COLO829 (cell line): ENCODE measurements at places on chromosomes 4 and X.

DNA sequence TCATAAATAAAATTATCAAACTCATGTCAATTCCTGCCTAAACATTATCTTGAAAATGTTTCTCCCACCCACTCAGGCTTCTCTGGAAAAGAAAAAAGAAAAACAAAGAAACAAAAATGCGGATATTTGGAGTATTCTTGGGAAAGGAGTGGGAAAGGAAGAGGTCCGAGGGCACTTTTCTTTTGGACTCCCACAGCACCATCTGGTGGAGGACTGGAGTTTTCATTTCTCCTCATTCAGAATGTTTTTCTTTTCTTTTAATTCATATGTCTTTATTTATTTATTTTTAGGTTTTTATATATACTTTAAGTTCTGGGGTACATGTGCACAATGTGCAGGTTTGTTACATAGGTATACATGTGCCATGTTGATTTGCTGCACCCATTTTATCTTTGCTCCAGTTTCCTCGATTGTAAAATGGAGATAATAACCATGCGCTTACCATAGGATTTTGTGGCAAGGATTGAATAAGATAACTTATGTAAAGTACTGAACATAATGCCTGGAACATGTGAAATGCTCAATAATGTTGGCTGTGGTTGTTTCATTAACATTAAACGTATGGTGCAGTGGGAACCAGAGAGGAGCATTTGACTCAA is 8.0 kb upstream of the KCNE5 start:
- peak; percentile 37 for DNase-seq

- DNase-seq: no peak
These were observed 124.2 kb upstream of the MSX1 start for GRCh38 chr4:4735136-4735750.

GRCh38 chr4:18067031-18067430 is 45.5 kb upstream of the LCORL start:
- no peak for DNase-seq

GRCh38 chr4:4694296-4694772 is 152.5 kb upstream of the STX18 start:
- no peak for DNase-seq

DNA sequence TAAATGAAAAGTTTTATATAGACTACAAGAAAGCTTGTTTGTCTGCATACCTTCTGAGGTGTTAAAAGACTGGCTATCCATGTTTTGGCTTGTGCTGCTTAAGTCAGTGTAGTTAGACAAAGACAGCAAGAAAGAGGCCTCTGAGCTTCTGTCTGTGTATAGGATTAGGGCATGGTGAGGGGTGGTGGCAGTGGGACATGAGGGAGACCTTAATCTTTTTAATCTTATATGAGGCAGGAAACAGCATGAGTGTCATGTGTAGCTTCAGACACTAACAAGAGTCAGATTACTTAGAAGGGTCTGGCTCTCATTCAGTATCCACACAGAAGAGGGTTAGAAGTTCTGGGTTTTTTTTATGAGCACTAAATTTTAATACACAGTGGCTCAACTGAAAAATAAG is 213.3 kb downstream of the GABRG1 start:
- no peak for DNase-seq

- DNase-seq: no peak
These were observed 19.9 kb downstream of the RPS6KA6 start for GRCh38 chrX:84168095-84168494.

GRCh38 chr4:148495463-148495862 is 53.2 kb upstream of the NR3C2 start:
- DNase-seq: no peak

GRCh38 chr4:182955411-182955810 is 38.2 kb upstream of the DCTD start:
- no peak for DNase-seq

- DNase-seq: no peak
These were observed 1628.9 kb downstream of the PCDH7 start for GRCh38 chr4:32349026-32349425.

GRCh38 chrX:104172121-104172520 is 5.9 kb downstream of the FAM199X start:
- DNase-seq: no peak

- DNase-seq: no peak
These were observed 87.1 kb downstream of the BEND2 start for GRCh38 chrX:18133605-18134004.

- no peak for DNase-seq
These were observed 325.3 kb upstream of the RASGEF1B start for GRCh38 chr4:81796790-81797528.

DNA sequence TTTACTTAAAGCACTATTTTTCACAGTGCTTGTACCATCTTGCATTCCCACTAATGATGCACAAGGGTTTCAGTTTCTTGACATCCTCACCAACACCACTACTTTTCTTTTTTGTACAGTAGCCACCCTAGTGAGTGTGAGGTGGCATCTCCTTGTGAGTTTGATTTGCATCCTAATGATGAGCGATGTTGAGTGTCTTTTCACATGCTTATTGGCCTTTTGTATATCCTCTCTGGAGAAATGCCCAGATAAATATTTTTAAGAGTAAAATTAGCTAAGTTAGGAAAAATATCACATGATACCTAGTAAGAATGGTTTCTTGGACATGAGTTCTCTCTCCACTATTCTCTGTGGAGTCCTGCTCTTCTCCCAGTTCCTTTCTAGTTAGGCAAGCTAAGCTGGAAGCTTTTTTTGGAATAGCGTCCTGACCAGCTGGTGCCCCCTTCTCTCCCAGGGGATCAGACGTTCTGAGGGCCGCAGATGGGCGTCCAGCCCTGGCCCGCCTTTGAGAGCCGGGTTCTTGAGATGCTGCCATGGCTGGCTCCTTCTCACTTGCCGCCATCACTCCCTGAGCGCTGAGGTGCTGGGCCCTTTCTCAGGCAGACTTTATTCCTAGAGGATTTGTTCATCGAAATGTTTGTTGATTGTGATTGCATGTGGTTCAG is 132.1 kb downstream of the ARHGAP10 start:
- no peak for DNase-seq

- no peak for DNase-seq
These were observed 63.1 kb downstream of the TSC22D3 start for GRCh38 chrX:107712231-107713202.

DNA sequence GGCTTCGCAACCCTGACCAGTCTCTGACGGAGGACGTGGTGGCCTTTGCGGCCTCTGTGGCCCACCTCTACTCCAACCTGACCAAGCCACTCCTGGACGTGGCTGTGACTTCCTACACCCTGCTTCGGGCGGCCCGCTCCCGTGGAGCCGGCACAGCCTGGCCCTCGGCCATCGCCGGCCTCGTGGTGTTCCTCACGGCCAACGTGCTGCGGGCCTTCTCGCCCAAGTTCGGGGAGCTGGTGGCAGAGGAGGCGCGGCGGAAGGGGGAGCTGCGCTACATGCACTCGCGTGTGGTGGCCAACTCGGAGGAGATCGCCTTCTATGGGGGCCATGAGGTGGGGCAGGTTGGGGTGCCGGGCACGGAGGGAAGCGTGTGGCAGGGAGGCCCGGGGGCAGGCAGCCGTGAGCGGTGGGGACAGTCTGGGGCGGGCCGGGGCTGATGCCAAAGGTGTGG is 1.2 kb downstream of the ABCD1 start:
- no peak for DNase-seq

GRCh38 chrX:140343226-140343868 is 161.5 kb downstream of the SOX3 start:
- no peak for DNase-seq

GRCh38 chr4:79088946-79089691 is 149.9 kb upstream of the PAQR3 start:
- DNase-seq: no peak

DNA sequence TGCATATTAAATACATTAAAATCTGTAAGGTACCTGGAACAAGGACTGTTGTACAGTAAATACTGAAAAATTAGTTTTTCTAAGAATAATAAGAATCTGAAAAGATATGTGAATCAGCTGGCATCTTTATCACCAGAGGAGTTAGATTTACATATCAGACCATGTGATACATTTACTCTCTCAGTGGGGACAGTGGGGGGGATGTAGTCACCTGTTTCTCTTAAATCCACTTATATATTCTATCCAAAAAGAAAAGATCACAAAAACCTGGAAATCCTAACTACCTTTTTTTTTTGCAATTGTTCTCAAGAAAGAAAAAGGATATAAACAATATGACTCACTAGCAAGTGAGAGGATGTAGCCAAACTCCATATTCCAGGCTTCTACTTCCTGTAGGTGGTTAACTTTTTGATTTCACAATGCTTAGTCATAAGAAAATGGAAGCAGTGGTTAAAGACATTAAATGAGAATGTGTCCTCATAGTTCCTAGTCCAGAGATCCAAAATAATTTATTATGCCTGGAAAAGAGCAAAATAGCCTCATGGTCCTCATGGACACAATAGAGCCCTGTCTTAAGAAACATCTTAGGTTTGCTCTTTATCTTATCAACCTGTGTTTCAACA is 22.5 kb upstream of the MYOZ2 start:
- peak; percentile 92 for DNase-seq

GRCh38 chr4:67160394-67160793 is 384.9 kb downstream of the CENPC start:
- no peak for DNase-seq

- peak; percentile 58 for DNase-seq
These were observed 35.3 kb downstream of the SUPT20HL1 start for GRCh38 chrX:24395775-24396174.

DNA sequence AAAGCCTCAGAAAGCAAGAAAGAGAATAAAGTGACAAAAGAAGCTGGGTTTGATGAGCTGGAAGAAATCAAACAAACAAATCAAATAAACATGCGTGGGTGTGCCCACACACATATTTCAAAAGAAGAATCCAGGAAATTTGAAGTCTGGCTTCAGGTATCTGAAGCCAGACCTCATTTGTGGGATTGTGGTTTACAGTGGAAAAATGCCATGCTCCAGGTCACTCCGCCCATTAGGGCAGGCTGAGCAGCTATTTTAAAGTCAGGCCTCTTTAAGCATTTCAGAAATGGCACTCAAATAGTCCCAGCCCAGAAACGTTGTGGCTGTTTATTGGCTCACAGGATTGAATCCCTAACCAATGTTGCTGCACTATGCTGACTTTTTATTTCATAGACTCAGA is 226.1 kb upstream of the F9 start:
- no peak for DNase-seq

DNA sequence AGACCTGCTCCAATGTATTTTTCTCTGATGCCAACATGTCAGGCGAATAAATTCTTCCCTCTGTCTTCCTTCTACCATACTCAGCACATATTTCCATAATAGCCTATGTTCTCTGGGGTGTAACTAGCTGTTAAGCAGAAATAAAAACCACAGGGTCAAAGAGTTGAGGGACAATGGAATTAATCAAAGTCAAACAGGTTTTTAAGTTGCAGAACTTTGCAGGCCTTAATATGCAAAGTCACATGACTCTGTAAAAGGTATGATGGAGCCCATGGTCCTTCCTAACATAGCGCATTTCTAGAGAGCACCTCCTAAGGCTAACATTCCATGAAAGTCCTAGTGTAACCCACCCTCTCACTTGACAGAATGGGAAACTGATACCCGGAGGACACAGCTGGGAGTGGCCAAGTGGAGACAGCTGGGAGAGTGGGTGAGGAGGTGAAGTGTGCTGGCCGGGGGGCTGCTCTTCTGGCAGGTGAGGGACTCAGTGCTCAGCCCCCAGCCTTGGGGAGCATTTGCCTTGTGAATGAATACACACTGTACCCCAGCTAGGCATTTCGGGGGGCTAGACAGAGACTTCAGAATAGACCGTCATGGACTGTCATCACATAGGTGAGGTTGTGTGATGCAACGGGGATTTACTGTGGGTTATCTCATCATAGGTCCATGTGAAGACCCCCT is 8.4 kb upstream of the SORCS2 start:
- DNase-seq: no peak

GRCh38 chr4:114921790-114922591 is 191.4 kb downstream of the NDST4 start:
- no peak for DNase-seq

DNA sequence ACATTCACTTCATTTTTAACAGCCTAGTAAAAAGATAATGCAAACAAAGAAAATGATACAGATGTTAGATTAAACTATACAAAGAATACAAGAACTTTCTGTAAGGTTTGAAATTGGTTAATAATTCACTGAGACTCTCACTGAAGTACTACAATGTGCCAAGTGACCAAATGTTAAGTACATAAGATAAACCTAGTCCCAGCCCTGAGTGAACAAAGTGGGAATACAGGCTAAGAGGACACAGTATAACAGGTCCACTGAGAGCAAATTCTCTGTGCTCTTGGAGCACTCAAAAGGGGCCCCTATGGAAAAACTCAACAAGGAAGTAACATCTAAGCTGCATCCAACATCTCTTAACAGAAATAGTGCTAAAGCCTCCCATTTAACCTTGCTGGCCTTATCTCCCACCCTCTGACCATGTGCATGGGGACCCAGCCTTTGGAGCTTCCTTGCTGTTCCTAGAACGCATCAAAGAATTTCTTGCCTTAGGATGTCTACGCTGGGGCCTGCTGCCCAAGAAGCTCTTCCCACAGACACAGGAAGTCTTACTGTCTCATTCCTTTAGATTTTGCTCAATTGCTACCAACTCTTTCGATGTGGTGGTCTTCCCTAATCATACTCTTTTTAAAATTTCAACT is 113.4 kb downstream of the ZAR1 start:
- DNase-seq: no peak

DNA sequence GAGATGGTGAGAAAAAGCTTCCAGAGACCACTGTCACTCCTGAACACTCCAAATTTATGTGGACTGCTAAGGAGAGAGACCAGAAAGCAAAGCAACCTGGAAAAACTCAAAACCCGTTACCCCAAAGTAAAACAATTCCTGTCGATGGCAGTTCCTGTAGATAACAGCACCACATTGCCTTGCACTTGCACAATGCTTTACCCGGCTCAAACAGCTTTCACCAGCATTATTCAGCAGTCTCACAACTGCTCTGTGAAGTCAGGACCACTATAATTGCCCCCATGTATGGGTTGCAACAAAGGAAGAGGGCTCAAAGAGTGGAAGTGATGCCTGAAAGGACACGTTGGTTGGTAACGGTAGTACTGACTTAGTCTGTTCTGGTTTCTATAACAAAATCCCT is 234.8 kb downstream of the BCOR start:
- no peak for DNase-seq

DNA sequence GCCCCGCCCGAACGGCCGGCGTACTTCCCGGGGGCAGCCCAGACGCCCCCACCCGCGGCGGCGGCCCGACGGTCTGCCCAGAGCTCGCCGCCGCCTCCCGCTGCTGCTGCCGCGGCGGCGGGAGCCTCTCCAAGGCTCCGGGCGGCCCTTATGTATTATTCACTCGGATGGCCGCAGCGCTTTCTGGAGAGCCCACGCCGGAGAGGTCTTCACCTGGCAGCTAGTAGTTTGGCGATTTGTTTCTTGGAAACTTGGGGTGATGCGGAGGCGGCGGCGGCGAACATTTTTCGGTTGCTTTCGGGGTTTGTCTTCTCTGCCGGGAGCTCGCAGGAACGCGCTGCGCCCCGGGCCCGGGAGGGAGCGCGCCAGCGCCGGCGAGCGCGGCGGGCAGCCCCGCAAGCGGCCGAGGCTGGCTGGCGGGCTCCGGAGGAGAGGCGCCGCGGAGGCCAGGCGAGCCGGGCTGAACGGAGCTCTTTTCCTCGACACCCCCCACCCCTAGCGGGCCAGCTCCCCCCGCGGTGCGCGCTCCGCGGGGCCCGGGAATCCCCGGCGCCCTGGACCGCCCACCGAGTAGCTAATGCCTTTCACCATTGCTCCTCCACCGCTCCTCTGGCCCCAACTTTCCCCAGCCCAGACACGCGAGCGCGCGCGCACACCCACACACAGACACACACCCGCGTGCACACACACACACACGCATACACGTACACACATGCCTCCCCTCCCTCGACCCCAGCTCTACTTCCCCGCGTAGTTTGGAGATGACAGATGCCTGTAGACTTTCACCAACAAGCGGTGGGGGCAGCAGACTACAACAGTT is 113.5 kb downstream of the DHX15 start:
- DNase-seq: no peak
